ENCODE measurements at places on chromosomes 13 and 19. TPM values are rescaled to one million over a fixed set of nuclear protein-coding genes. Genes with fewer than 3 reads are reported as not detected.
A peak's percentile ranks its signal among the peaks of the same experiment; 100 is the strongest.

GRCh38 chr13:96444676-96445075 is 354.8 kb downstream of the HS6ST3 start:
- no peak for DNase-seq

GRCh38 chr19:35066691-35067563 is 25.4 kb downstream of the HPN start:
- DNase-seq = peak; percentile 82

DNA sequence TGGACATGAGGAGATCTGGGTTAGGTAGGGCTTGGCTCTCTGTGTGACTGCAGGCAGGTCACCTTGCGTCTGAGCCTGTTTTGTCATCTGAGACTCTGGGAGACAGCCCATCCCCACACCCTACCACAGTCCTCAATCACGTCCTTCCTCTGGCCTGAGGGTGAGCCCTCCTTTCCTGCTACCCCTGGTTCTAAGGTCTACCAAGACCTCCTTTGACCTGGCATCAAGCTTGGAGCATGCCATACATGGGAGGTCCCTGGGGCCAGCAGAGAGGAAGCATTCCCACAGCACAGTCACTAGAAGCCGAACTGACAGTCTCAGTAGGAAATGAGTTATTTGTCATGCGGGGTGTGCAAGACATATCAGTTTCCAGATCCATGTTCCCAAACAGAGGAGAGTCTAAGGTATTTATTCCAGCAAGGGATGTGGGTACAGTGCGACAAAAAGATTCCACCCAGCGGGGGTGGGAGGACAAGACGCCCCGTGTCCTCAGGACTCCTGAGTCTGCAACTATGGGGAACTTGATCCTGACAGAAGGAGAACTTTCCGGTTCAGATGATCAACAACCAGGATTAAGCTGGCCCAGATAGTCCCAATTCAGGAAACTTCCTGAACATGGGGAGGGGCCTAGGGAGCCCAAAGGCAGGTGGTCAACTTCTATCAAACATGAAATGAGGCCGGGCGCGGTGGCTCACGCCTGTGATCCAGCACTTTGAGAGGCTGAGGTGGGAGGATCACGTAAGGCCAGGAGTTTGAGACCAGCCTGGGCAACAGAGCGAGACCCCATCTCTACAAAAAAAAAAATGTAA is 9.5 kb downstream of the ARRDC2 start:
- no peak for DNase-seq

DNA sequence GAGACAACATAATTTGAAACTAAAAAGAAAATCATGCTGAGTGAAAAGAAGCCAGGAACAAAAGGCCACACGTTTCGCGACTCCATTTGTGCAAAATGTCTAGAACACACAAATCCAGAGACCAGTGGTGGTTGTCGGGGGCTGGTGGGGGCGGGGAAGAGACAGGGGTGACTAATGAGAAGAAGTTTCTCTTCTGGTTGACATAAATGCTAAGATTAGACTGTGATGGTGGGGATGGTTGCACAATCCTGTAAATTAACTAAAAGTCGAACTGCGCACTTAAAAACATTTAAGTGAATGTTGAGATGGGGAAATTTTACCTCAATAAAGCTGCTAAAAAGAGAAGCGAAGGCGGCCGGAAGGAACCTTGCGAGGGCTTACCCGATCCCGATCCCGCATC is 7.1 kb downstream of the AKAP8 start:
- DNase-seq = no peak

- no peak for DNase-seq
These were observed 22.3 kb downstream of the GRIN2D start for GRCh38 chr19:48415806-48416221.

DNA sequence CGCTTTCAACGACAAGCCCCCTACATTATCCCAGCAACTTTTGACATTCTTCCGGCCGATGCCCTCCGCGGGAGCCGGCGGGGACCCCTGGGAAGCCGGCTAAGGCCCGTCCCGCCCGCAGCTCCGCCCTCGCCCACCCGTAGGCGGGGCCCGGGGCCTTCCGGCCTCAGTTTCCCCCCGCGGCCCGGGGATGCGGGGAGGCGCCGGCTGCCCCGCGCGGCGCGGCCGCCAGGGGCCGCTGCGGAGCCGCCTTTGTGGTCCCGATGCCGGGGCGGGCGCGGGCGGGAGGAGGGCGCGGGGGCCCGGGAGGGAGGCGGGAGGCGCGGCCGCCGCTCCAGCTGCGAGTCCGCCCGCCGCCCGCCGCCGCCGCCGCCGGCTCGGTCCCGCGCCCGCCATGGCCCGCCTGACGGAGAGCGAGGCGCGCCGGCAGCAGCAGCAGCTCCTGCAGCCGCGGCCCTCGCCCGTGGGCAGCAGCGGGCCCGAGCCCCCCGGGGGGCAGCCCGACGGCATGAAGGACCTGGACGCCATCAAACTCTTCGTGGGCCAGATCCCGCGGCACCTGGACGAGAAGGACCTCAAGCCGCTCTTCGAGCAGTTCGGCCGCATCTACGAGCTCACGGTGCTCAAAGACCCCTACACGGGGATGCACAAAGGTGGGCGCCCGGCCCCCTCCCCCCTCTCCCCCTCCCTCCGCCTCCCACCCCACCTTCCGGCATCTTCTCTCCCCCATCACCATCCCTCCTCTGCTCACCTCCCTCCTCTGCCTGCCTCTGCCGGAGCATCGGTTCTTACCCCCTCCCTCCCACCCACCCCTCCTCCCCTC is at the start of gene CELF5:
CELF5 (plus strand) TSS at position 316 of the 823 bp plus-strand sequence; CDS start at position 395, 79 bp downstream.
- DNase-seq = peak; percentile 38

DNA sequence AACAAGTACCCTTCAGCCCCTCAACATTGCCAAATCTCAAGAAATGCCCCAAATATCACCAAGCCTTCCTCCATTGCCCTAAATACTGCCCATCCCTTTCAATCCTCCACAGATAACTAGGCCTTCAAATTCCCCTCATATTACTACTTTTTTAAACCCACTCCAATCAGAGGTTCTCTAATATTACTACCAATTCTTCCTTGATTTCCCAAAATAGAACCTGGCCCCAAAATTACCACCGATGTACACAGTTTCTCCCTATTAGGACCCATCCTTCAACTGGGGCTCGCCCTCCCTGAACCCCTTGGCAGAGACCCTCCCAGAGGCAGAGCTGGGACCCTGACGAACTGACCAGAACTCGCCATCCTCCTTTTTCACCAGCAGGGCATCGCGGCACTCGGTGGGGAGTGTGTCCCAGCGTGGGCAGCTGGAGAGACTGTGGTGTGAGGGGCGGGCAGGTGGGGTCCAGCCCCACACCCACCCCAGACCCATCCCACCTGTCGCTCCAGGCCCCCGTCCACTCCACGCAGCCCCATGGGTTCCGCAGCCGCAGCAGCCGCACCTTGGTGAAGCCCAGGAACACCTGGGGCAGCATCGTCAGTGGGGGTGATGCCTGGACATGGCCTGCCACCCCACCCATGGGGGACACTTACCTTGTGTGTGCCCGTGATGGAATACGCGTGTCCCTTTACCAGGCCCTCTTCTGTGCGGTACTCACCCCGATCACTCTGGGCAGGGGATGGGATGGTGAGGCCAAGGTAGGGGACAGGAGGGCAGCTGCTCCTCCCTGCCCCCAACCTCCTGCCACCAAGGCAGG is 6.1 kb downstream of the CAPN12 start:
- no peak for DNase-seq

DNA sequence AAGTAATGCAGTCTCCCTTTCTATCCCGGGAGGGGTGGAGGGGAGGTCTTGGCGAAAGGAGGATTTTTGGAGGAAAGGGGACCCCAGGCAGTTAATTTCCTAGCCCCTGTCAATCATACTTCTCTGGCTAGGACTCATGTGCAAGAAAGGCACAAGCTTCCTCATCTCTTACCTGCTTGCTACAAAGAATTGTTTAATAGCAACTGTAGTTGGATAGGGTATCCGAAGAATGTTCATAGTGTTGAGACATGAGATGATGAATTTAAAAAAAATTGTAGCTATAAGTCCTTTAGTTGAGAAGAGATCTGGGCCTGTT is 525 bp downstream of the BORA start:
- no peak for DNase-seq

NRTN gene
- total RNA-seq = 22.8 TPM

DNA sequence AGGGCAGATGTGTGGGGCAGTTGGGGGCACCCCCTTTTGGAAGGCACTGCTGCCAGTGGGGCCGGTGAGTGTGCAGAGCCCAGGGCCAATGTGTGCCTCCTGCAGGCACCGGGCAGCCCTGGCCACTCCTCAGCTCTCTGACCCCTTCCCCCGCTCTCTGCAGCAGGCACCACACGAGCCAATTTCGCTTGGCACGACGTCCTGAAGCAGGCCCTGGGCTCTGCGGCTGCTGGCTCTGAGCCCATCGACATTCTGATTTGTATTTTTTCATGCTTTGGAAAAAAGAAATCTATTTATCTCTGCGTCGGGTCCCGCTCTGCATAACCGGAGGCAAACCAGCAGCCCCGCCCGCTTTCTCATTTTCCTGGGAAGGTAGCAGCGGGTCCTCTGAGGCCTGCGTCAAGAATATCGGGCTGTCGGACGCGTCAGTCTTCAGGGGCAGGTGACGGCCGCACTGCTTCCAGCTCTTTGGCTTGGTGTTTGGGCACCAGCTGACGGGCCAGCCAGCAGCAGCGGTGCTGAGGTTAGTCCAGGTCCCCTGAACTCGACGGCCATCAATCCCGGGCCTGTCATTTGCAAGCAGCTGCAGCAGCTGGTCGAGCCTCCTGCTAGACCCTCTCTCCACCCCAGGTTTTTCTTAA is 134.3 kb downstream of the KDM4B start:
- DNase-seq = peak; percentile 61

- DNase-seq = no peak
These were observed at the start of gene DLL3 for GRCh38 chr19:39498798-39499642. Gene DLL3, plus strand, starts transcription at chr19:39498947. Its CDS starts 28 bp downstream, at chr19:39498975.

NAPSA gene
- 0.05 TPM for total RNA-seq

GRCh38 chr19:46821512-46822409 is 28.9 kb downstream of the AP2S1 start:
- DNase-seq = peak; percentile 40

HS6ST3 gene
- 2.0 TPM for total RNA-seq

FSD1 gene
- not detected for total RNA-seq

DNA sequence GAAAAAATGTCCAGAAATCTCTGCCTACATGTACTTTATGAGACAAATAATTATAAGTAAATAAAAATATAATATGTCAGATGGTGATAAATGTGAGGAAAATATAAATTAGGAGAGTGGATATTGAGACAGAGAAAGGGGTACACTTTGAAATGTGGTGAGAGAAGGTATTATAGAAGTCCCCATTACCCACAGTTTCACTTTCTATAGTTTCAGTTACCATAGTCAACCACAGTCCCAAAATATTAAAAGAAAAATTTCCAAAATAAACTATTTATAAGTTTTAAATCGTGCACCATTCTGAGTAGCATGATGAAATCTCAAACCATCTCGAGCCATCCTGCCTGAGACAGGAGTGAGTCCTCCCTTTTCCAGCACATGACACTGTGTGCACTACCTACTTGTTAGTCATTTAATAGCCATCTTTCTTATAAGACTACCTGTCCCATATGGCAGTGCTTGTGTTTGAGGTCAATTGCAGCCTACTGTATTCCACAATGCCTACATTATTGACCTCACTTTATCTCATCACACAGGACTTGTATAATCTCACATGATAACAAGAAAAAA is 653.7 kb downstream of the DACH1 start:
- no peak for DNase-seq

TJP3 gene
- total RNA-seq = not detected

- DNase-seq = peak; percentile 45
These were observed 100.4 kb downstream of the STK24 start for GRCh38 chr13:98476538-98476966.

GRCh38 chr13:110685305-110686020 is 20.5 kb downstream of the CARS2 start:
- no peak for DNase-seq

DNA sequence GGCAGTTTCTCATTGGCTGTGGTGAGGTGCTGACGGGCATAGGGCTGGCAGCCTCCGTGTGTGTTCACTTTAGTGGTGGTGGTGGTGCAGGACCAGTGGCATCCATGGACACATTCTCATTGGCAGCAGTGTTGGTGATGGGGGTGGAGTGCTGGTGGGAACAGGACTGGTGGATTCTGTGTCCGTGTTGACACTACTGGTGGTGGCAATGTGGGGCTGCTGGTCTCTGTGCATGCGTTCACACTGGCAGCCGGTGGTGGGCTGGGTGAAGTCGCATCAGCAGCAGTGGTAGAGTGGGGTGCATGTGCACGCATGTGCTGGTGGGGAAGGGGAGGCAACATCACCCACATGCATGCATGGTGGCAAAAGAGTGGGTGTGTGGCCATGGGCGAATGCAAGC is 1471.4 kb upstream of the PCDH20 start:
- no peak for DNase-seq

DNA sequence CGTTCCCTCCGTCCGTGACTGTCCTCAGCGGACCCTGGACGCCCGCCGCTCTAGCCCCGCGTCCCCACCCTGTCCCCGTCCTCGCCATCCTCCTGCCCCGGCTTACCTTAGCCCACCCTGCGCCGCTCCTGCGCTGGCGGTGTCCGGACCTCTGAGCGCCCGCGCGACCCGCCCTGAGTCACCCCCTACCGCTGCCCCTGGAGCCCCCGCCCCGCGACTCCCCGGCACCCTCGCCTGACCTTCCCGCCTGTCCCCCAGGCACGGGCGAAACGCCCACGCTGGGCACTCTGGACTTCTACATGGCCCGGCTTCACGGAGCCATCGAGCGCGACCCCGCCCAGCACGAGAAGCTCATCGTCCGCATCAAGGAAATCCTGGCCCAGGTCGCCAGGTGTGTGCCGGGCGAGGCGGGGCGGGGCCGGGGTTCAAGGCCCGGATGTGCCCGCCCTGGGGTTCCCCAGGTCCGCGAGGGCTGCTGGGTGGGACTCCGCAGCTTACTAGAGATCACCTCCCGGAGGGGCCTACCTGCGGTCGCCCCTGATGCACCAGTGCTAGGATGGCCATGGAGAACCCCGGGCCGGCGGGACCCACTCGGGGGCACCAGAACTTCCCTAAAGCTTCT is 5.1 kb downstream of the HMG20B start:
- no peak for DNase-seq

GRCh38 chr13:33373624-33374023 is 88.1 kb upstream of the STARD13 start:
- no peak for DNase-seq

FAM216B gene
- 0.99 TPM for total RNA-seq

RNF113B gene
- not detected for total RNA-seq

DNA sequence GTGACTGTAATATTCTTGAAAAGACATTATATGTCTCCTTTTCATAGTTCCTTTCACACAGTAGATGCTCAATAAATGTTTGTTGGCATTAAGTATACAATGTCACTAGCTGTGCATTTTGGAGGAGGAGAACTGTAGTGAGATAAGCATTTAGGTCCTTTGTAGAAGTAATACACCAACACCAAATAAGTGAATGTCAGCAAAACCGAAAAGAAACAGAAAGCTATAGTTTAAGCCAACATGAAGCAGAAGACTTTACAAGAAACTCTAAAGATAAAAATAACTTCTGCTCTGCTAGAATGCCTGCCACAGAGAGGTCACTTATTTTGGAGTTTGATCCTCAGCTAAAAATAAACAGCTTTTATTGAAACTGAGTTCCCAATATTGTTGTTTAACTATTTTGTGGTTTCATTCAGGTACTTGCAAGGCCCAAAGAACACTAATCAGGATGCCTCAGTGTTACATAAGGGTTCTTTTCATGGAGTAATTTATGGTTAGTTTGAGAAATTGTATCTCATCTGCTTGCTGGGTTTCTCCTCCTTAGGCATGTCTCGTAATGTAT is 86.2 kb downstream of the STARD13 start:
- no peak for DNase-seq

- no peak for DNase-seq
These were observed 103.3 kb downstream of the DLEU7 start for GRCh38 chr13:50740052-50740741.
